Activated CD4-positive, CD25-positive, alpha-beta regulatory T cell (primary cell): ENCODE measurements at places on chromosomes 2 and 18.
A peak's percentile ranks its signal among the peaks of the same experiment; 100 is the strongest.

DNA sequence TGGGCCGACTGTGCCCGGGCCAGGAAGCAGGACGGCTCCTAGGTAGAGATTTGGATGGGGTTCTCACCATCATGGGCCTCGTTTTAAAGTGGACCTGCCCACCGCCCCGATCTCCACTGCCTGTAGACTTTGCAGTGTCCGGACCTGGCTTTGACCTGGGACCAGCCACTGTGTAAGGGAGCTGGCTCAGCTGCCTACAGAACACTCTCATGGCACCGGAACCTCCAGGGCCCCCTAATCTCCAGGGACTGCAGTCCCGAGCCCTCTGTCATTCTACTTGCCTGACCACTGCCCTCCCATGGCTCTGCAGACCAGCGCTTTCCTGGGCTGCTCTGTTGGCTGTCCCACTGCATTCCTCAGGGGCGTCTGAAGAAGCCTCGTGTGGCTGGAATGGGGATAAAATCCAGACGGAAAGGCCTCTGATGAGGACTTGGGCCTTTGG lies 120.8 kb downstream of the GLI2 start:
- no peak for DNase-seq

- no peak for DNase-seq
These were observed 9.8 kb downstream of the CD302 start for GRCh38 chr2:159788253-159788652.

DNA sequence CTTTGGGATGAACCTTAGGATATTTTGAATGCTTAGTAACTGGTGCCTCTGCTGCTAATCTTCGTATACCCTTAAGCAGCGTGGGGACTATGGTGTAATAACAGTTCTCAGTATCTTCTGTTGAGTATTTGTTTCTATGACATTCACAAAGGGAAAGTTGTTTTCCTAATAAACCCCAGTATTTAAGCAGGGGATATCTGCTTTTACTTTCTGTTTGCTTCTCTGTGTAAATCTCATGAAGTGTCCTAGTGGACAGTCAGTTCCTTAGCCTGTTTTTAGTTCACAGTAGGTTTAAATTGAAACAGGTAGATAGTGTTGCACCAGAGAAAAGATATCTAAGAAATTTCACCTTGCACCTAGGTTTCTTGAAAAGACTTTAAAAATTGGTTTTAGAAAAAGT lies 14.9 kb downstream of the KIAA1328 start:
- no peak for DNase-seq

DNA sequence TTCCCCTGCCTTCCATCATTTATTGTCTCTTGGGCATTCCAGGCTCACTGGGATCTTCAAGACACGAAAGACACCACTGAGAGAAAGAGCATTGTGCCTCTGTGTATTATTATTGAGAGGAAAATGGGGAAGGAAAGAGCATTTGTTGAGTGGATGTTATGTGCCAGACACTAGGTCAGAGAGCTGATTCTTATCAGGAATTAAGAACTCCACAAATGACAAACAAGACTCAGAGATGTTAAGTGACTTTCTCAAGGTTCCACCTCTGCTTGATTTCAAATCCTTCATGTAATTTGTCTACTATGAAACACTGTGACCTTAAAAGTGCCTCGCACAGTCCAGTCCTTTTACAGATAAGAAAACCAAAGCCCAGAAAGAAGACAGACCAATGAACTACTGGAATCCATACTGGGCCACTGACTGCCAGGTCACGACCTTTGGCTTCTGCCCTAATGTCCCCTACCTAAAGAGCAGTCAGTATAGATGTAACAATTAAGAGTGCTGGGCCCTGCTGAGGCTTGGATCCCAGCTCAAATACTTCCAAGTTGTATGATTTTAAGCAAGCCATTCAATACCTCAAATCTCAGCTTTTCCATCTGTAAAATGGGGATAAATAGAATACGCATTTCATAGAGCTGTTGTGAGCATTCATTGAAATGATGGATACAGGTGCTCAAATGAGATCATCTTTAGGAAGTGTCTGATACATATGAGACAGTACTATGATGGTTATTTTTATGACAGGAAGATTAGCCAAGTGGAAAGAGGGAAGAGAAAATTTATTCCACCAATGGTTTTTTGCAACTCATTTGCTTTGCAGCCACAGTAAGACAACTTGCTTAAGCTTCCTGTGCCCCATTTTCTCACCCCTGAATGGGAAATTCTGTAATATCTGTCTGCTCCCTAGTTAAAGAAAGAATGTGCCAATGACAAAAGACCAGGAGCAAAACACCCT lies 10.9 kb downstream of the KLF7 start:
- no peak for DNase-seq

DNA sequence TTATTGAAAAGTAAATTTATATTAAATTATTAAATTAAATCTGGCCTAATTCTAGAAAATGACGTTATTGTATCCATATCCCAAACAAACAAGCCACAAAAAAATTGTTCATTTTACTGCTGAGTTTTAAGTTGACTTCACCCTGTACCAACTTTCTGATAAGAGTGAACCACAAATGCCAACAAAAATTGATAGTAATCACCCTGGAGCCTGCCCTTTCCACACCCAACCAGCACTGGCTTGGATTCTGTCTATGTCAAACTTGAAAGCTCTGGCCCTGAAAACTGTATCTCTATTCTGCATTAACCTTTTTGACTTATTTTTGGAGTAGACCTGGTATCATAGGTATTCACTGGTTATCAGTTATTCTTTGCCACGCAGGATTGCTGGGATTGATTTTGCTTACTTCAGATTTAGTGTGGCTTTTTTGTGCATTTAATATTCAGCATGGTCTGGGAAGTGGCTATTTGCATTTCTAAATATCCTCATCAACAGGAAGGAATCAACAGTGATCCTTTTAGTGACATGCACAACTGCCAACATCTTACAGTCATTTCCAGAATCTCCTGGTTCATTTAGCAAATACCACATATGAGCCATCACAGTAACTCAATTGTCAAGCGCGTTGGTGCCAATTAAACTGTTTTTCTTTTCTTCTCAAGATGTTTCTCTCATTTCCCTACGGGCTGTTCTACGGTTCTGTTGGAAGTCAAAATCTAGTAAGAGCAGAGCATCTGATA lies 11.4 kb upstream of the SRBD1 start:
- DNase-seq = no peak

DNA sequence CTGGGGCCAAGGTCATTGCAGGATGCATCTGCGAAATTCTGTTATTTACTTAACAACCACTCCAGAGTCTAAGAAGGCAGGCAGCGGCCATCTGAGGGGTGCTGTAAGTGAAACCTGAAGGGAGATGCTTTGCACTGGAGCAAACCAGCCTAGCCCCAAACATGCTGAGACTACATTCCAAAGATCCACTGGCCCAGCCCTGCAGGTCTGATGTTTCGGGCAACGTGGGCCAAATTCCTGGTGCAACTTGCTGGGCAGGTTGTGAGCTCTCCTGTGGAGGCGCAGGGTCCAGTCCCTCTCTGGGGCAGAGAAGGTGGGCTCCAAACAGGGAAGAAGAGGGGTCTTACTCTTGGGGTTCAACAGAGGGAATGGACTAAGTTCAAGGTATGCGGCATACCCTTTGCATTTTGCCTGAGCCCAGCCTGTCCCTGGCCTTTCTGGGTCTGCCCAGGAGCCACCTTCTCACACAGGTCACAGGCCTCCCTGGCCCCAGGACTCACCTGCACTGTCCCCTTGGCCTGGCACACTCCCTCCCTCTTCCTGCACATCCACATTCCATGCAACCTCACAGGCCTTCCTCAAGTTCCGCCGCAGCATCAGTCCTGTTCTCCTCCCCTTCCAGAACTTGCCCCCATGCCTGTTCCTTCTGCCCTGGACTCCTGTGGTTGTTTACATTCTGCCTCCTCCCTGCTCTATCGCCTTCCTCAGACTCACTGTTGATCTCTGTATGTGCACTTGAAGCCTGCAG lies 5.1 kb upstream of the MAL start:
- no peak for DNase-seq

DNA sequence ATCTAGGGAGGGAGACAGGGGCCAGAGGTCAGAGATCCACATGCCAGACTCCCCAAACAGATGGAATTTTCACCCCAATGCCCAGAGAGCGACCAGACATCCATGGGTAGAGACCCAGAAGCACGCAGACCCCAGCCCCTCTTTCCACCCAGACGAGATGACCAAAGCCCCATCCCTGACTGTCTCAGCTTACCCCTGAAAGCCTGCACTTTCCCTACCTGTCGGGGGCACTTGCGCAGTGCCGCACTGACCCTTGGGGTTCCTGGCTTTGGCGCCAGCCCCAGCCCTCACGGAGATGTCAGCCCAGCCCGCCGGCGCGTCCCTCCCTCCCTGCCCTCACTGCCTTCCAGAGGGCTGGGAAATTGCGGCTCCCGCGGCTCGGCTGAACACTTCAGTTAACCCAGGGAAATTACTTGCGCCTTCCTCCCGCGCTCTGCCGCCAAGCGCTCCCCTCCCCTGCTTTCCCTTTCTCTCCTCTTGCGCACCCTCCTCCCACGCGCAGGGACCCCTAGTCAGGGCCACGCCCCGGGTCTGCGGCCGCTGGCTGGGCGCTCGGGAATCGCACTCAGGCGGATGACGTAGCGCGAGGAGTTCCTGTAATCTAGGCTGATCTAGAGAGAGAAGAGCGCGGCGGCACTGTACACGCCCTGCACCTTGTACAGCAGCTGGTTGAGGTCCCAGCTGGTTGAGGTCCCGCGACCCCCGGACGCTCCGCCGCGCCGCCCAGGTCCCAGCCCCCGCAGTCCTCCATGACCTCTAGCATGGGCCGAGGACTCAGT lies 12.0 kb downstream of the ALPG start:
- no peak for DNase-seq

DNA sequence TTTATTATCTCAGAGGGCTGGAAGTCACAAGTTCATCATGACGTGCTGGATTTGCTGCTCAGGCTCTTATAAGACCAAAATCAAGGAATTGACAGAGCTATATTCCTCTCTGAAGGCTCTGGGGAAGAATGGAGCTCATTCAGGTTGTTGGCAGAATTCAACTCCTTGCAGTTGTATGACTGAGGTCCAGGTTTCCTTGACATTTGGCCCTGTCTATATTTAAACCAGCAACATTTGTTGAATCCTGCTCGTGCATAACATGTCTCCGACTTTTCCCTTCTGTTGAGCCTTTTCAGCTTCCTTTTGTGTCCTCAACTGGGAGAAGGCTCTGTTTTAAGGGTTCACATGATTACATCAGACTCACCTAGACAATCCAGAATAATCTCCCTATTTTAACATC lies 203.4 kb downstream of the PDE11A start:
- DNase-seq = no peak

- peak; percentile 15 for DNase-seq
These were observed 24.1 kb downstream of the PSMG2 start for GRCh38 chr18:12726774-12727550.

GRCh38 chr2:107418708-107419107 lies 408.0 kb upstream of the RGPD4 start:
- DNase-seq = no peak

- no peak for DNase-seq
These were observed 1.5 kb upstream of the KLHL30 start for GRCh38 chr2:238136820-238137537.

GRCh38 chr18:31447530-31448191 lies at the start of gene DSG3:
TSS of gene DSG3 (plus strand) at chr18:31447741. CDS start at chr18:31447878, 137 bp downstream.
- DNase-seq = no peak

DNA sequence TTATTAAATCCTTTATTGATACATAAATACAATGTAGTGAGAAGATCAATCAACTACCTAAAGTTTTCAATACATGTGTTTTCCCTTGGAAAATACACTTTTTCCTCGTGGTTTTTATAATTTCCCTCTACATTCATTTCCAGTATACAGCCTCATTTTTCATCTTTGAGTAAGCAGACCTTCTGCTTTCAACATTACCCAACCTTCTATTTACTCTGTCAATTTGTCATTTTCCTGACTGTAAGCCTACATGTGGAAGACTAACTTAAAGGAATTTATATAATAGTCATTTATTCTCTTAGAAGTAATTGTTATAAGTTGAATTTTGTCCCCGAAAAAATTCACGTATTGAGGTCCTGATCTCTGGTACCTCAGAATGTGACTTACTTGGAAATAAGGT lies 594.0 kb downstream of the NUP35 start:
- DNase-seq = no peak

DNA sequence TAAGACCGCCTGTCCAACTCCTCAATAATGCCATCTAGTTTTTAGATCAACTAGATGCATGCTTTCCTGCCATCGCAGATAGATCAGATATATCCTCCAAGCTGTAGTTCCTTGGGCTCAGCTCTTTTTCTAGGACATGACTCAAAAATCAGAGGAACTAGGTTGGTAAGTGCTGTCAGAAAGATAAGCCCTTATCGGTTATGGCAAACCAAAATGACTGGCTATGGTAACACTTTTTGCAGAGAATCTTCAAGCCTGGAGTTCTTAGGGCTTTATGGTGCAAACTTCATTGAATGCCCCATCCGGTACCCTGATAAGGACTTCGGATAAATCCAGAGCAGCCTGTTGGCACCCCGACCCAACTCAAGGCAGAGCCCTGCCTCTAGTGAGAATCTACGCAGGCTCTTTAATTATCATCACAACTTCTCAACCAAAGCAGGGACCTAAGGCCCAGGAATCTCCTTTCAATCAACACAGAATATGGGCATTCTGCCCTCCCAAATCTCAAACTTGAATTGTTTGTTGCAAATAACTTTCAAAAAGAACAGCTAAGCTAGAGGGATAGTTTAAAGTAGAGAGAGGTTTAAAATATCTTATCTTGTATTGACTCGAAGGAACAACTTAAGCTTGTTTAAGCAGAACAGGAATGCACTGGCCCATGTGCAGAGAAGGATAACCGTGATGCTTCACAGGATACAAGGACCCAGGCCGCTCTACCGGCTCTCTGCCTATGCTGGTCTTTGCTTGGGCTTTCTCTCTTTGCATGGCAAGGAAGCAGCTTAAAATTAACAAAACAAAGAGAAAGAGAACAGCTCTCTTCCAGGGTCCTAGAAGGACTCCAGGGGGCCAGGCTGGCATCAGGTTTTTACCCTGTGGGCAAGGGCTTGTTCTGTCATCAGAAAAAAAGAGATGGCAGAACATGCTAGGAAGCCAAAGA lies 3.4 kb upstream of the CYP1B1 start:
- no peak for DNase-seq

DNA sequence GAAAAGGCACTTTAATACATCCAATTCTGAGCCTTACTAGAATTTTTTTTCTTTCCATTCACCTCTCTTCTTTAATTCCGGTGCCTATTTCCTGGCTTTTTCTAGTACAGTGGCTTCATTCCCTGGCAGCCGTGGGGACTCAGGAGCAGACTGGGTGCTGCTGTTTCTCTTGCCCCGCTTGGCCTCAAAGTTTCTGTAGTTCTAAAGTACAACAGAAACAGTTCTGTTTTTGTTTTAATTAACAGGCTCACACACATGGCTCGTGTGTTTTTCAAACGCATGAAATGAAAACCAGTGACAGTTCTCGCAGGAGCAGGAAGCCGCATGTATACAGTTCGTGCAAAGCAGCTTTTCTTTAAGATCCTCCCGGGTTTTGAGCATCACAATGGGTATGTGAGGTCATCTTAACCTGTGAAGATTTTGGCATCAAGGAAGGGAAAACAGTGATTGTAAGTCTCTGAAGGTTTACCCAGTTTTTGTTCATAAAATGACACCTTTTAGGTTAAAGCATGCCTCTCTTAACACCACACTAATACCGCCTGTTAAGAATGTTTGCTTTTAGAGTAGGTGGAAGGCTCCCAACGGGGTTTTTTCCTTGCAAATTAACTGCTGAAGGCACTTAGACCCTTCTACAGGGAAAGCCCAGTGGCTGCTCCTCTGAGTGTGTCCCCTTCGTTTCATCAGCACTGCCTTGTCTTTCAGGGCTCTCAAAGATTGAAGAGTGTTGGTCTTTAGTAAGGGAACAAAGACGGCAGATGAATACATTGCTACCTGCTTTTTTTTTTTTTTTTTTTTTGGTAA lies 5.8 kb downstream of the FZD7 start:
- no peak for DNase-seq

GRCh38 chr18:80070825-80071224 lies 36.6 kb downstream of the RBFA start:
- DNase-seq = no peak
